ENCODE measurements at places on chromosomes 13 and 19.

- DNase-seq, result no peak
These were observed 9.7 kb downstream of the MKNK2 start for GRCh38 chr19:2041433-2041682.

DNA sequence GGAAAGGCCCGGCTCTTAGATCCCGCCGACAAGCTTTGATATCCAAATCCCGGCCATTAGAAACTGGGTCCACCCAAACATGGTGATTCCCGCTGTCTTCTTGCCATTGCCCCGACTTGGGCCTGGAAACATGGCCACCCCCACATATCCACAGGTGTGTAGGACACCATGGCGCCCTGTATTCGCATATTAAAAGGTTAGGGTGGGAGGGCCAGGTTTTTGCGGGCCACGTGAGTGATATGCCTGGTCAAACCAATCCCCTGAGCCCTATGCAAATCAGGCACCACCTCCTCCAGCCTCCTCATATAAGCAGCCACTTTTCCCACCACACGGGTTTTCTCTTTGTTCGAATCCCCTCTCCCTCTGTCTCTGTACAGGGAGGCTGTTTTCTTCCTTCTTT is 766.4 kb downstream of the UQCRFS1 start:
- no peak for DNase-seq

- DNase-seq, result no peak
These were observed 8.6 kb upstream of the GPR18 start for GRCh38 chr13:99266827-99267226.

DNA sequence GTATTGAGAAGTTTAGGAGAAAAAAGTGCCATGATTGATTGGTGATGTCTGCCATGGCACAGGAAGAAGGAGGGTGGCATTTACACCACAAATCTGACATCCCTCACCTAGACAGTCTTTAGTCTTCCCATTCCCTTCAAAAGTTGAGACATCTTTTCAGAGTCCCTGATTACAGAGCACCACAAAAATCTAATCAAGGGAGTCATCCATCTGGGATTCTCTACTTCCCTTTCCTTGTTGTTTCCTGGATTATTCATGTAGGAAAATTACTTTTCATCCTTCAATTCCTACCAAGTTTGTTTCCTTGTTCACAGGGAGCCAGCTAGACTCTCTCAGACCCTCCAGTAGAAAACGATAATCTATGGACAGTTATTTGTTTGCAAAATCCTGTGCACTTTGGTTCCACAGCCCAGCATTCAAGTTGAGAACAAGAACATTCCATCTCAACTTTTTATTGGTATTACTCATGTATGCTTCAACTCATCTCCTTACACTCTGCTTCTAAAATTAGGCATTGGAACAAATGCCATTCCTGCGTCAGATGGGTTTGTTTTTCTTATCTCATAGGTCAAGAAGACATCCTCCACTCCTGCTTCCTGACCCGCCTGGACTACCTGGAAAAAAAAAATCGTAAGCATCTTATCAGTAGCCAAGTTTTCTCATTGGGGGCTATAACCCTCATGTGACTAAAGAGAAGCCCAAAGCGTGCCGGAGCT is 259.9 kb downstream of the FOXO1 start:
- DNase-seq, result peak; percentile 92

GRCh38 chr13:51643882-51644281 is 59.6 kb downstream of the WDFY2 start:
- DNase-seq, result peak; percentile 95

GRCh38 chr13:108993346-108993745 is 363.9 kb downstream of the MYO16 start:
- DNase-seq, result no peak

- DNase-seq, result no peak
These were observed 46.1 kb downstream of the HSPH1 start for GRCh38 chr13:31115616-31116015.

DNA sequence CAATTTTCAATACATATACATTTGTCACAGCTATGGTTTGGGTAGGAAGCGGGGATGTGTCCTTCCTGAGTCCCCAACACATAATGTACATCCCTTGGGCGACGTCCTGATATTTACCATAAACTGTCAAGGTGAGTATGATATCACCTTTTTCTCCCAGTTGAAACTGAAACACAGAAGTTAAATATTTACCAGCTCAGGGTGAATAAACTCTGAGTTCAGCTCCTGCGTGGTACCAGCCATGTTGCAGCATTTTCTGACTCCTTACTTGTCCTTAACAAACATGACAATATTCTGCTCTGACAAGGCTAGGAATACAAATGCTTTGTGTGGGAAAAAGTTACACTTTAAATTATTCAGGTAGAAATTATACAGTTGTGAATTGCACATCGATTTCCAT is 294.2 kb downstream of the TEX29 start:
- DNase-seq, result no peak

DNA sequence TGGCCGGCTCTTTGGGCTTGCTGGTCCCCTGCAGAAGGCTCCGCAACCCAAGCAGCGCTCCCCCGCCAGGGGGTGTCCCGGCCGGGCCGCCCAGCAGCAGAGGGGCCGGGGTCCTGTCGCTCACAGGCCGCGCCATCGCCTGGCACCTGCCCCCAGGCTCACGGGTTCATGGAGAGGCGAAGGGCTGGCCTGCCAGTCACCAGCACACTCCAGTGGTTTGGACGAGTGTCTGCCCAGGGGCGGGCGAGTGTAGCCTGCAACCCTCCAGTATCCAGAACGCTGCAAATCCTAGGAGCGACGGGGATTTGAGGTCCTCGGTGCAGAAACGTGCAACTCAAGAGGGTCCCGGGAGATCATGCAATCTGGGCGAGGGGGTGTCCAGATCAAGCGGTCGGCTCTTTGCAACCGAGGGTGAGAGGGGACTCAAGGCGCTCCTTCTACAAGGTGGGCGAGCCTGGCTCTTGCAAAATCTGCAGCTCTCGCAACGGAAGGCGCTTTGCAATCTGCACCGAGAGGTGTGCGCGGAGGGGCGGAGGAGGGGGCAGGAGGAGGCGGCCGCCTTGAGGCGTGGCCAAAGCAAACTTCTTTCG is at the start of gene DBP:
Gene DBP, minus strand, starts transcription at position 521 of the 590 bp plus-strand sequence. Its CDS starts 385 bp downstream, at position 136.
- peak; percentile 54 for DNase-seq

- DNase-seq, result no peak
These were observed 1.8 kb upstream of the KLK14 start for GRCh38 chr19:51084505-51084904.

DNA sequence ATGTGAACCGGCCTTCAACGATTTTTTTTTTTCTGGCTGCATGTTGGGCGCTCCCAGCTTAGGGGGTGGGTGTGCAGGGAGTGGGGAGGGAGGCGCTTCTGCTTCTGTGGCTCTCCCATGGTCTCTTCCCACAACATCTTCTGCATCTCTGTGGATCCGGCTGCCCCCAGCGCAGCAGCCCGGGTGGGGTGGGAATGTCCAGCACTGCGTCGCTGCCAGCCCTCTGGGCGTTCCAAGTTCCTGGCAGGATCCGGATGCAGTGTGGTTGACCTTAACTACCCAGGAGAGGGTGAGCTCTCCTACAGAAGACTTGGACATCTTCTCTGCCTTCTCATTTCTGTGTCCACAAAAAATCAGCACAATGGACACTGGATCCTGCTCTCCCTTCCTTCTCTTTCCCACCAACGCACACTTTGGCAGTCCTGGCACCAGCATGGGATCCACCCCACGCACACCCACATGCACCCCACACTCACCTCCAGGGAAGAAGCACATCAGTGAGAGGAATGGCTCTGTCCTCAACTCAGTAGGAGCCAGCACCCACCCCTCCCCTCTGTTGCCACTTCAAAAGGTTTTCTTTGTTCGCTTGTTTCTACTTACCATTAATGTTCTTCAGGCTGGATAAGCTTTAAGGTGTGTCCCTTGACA is 177.3 kb downstream of the COL4A1 start:
- DNase-seq, result no peak

DNA sequence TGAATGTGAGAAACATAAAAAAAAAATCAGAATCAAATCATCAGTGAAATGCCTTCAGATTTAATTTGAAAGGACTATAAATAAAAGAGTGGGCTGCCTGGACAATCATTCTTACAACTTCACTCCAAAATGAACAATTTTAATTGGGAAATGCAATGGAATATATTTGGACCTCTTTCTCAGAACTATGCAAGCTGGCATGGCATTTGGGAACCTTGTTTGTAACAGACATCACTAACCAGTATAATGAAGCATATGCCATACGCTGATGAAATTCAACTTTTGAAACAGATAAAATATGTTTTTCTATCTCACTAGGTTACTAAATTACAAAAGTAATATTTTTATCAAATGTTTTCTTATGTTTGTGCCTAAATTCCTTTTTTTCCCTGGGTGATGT is 64.2 kb upstream of the FAM216B start:
- no peak for DNase-seq

DNA sequence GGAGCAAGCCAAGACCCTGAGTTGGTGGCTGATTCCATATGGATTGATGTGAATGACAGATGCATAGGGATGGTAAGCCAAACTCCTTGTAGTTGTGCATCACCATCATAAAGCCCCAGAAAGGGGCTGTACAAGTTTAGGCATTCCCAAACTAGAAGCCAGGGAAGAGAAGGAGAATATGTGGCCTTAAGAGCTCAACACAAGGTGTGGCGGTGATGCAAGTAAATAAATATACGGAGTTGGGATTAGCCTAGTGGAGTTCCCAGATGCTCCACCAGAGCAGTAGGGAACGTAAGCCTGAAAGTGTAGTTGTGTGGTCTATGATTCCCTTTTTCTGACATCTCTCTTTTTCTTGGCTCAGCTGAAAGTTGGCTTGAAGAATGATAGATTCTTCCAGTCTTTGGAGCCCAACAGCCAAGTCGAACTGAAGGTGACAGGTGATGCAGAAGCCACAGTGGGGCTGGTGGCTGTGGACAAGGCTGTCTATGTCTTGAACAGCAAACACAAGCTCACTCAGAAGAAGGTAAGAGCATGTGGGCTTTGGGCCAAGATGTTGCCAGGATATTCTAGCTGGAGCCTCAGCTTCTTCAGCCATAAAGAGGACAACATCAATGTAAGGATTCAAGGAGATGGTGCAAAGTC is 30.1 kb downstream of the RDH8 start:
- DNase-seq, result peak; percentile 6

DNA sequence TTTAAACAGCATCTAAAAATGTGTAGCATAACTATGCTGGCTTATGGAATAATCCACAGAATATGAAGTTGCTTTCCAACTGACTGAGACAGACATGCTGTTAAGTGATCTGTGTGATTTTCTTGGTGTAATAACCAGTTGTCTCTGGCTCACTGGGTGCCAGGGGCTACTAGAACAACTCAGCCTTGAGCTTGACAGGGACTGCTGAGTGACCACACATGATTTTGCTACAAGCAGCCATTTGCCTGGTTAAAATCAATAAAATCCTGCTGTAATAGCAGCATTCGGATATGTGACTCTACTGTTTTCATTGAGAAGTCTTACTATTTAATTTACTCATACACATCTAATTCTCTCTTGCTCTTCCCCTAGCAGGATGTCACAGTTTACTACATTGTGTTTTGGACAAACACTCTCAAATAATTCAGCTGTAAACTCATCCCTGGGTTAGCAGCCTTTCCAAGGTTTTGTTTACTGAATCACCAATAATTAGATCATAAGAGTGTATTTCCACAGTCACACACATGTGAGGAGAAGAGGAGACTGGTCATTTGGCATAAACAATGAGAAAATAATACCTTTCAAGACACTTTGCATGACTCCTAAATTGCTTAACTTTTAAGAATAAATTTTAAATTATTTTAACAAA is 426.2 kb downstream of the PCDH9 start:
- no peak for DNase-seq

- DNase-seq, result no peak
These were observed 7.2 kb downstream of the ZBTB7A start for GRCh38 chr19:4059453-4059871.

DNA sequence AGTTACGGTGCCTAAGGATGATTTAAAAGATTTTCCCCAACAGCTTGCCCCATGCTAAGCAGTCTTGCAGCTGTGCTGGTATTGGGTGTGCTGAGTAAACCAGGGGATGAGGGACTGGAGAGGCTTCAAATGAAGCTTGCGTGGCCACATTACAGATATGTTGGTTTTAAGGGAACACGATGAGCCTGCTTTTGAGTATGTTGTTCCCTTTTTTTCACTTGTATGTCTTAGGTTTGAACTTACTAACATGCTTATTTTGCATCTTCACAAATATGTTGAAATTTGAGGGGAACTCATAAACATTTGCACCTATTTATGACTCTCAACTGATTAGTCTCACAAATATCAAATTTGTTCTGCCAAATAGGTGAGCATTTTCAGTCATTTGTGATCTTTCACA is 2.0 kb upstream of the IL17D start:
- DNase-seq, result no peak

GRCh38 chr13:72662548-72662947 is 64.9 kb downstream of the MZT1 start:
- DNase-seq, result no peak

DNA sequence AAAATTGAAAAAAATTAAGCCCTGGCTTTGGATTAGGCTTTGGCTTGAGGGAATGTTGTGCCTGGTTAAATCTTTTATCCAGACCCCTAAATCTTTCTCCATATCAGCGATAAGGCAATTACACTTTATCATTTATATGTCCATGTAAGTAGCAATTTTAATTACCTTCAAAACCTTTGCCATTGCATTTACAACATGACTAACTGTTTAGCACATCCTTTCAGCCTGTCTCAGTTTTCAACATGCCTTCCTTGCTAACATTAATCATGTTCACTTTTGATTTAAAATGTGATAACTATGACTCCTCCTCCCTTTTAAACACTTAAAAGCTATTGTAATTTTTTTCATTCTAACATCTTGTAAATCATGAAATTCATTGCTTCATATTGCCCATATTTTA is 583.7 kb downstream of the SLITRK1 start:
- peak; percentile 22 for DNase-seq

GRCh38 chr13:38821770-38822551 is 135.1 kb downstream of the FREM2 start:
- DNase-seq, result peak; percentile 2

GRCh38 chr19:33463199-33463598 is 58.4 kb downstream of the PEPD start:
- no peak for DNase-seq

DNA sequence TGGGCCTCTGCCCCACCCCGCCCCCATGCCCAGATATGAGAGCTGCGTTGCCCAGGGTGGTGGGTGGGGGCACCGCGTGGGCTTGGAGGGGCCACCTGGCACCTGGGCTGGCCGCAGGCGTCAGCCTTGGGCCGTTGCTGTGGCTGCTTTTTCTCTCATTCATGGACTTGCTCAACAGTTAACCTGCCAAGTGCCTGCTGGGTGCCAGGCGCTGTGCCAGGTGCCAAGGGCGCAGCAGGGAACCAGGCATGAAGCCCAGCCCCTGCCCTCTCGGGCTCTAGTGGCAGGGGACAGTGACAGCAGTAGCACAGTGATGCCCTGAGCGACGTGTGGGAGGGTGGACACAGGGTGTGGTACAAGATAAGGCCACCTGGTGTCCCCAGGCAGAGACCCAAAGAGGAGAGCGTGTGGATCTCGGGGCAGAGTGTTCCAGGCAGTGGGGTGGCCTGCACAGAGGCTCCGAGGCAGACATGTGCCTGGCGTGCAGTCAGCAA is 28.1 kb downstream of the DHX34 start:
- DNase-seq, result no peak

Measured in EH (cell line).